T-helper 2 cell treated with Interferon-gamma antibody and Interleukin-4, amounts not matched to agents 100 ng/mL and 5 ng/mL, for 36 hours (primary cell): ENCODE measurements at places on chromosomes 2 and 18. TPM values are rescaled to one million over a fixed set of nuclear protein-coding genes. Genes with fewer than 3 reads are reported as not detected.

CXCR4 gene
- 94.2 and 97.6 TPM in 2 replicates for total RNA-seq

EHD3 gene
- 1.8 and 1.9 TPM in 2 replicates for total RNA-seq

TNS1 gene
- 0.18 and 0.36 TPM in 2 replicates for total RNA-seq

EPHA4 gene
- total RNA-seq: 6.6 and 7.0 TPM in 2 replicates

SLC4A3 gene
- not detected in 2 replicates for total RNA-seq

CD8B gene
- 0.68 and 0.80 TPM in 2 replicates for total RNA-seq

SMAD2 gene
- 188 and 192 TPM in 2 replicates for total RNA-seq

FSHR gene
- total RNA-seq: not detected in 2 replicates

SLC35F6 gene
- total RNA-seq: 18.5 and 18.8 TPM in 2 replicates

SERPINB2 gene
- total RNA-seq: not detected in 2 replicates

CCDC74B gene
- total RNA-seq: 0.43 and 0.82 TPM in 2 replicates
